Activated naive CD4-positive, alpha-beta T cell treated with Interleukin-2 at 50 U/mL for 16 hours (primary cell): ENCODE measurements at places on chromosomes 11 and 22.
A peak's percentile ranks its signal among the peaks of the same experiment; 100 is the strongest.

DNA sequence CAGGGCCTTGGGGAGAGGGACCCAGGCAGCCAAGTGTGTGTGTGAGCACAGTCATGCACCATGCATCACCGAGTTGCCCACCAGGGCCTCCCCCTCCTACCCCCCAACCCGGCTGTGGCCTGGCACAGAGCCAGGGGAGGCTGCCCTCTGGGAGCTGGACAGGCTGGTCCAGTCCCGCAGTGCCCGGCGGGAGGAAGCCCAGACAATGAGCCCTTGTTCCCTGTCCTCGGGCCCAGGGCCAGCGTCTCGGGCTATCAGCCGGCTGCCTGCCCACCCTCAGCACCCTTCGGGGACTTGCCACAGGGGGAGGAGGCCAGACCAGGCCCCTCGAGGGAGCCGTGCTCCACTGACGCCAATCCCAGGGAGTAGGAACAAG, 4.5 kb downstream of the LRRC75B start:
- DNase-seq: no peak

DNA sequence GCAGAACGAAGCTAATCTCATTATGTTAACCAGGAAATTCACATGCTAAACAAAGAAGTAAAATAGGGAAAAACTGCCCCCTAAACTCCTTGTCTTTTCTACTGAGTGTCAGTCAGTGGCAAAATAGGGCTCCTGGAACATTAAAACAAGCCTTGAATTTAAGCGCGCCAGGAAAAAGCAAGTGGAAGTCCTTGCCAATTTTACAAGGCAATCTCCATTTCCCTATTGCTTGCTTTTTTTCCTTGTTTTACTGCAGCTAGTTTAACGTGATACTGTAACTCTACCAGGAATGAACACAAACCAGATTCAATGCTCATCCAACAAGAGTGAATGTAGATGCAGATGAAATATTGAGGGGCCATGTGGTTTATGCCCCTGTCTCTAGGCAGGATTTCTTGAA, 28.1 kb upstream of the KIRREL3 start:
- no peak for DNase-seq

DNA sequence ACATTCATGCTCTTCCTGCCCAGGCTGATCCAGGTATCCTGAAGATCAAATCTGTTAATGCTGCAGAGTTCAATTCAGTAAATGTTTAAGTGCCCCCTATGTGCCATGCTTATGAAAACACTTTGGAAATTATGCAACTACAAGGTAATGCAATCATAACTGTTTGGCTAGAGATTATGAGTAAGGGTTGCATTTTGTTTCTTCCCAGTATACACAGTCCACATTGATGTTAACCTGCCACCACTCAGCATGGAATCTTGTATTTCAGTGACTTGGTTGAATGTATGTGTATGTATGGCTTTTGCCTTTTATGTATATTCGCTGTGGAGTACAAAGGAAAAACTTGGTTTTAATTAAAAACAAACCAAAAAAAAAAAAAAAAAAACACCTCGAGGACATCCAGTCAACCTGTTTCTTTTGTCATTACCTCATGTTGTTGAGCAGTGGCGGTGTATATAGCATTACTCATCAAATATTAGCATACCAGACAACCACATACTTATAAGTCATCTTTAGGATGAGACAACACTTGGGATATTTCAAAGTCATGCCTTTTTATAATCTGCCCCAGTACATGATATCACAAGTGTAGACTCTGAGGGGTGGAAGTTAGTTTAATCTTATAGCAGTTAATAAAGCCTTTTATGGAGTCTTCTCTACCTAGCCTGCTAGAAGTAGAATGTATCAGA, 86.1 kb upstream of the HORMAD2 start:
- no peak for DNase-seq

- DNase-seq: no peak
Measured at GRCh38 chr22:46031066-46031465, 54.1 kb upstream of the WNT7B start.

- no peak for DNase-seq
Measured at GRCh38 chr11:104678408-104678807, 219.9 kb downstream of the CASP12 start.

DNA sequence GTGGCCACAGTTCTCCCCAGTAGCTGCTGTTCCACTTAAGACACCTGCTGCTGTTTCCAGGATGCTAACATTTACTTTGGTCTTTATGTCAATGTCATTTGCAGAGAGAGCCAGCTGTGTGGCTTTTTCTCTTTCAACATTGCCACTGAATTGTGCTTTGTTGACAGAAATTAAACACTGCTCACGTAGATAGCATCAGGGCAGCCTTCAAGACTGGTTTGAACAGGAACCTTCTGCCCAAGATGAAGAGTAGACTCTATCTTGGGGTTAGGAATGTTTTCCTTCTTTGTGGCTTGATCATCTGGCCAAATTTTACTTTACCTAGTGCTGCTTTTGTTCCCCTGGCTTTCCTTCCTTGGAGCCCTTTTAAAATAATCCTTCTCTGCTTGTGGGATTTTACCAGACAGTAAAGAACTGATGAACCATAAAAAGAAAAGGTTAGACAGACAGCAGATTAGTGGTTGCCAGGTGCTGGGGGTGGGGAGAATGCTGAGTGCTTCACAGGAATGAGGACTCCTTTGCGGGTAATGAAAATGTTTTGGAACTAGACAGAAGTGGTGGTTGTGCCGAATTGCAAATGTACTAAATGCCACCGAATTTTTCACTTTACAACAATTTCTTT, 22.7 kb upstream of the XBP1 start:
- DNase-seq: no peak

GRCh38 chr11:117946842-117947526, 17.8 kb upstream of the TMPRSS13 start:
- peak; percentile 84 for DNase-seq

GRCh38 chr11:33211580-33211979, 45.6 kb upstream of the HIPK3 start:
- DNase-seq: no peak

GRCh38 chr11:130601141-130601540, 152.7 kb downstream of the ADAMTS15 start:
- DNase-seq: no peak
